ENCODE measurements at places on chromosomes 6 and 20. TPM values are rescaled to one million over a fixed set of nuclear protein-coding genes. Genes with fewer than 3 reads are reported as not detected.

Gene SSTR4
- total RNA-seq = 0.32 TPM

Gene CDH4
- 5.8 TPM for total RNA-seq

Gene TUBB1
- 0.02 TPM for total RNA-seq

Gene SAPCD1
- 3.0 TPM for total RNA-seq

Gene GJA10
- total RNA-seq = not detected

Gene RIPK1
- total RNA-seq = 11.4 TPM

Gene SLC2A10
- not detected for total RNA-seq

Gene HLA-DQA2
- not detected for total RNA-seq

Gene TBXT
- total RNA-seq = not detected

Gene DLK2
- total RNA-seq = 8.1 TPM

Gene KCNS1
- total RNA-seq = not detected

Gene FOXQ1
- total RNA-seq = 4.8 TPM

Gene BCAS4
- 28.8 TPM for total RNA-seq

Gene SLC25A27
- 0.32 TPM for total RNA-seq

Gene OVOL2
- 0.28 TPM for total RNA-seq

Gene CSE1L
- total RNA-seq = 102 TPM

Gene FRK
- 1.4 TPM for total RNA-seq

Gene STMN3
- 9.1 TPM for total RNA-seq

Gene MAP3K7
- 14.0 TPM for total RNA-seq

Gene RPP21
- 75.7 TPM for total RNA-seq

Gene IRF4
- total RNA-seq = 0.25 TPM

Gene UNC93A
- total RNA-seq = not detected

Gene PSORS1C2
- total RNA-seq = not detected

Gene OOEP
- not detected for total RNA-seq

Gene CALHM5
- total RNA-seq = 0.03 TPM

Gene C20orf144
- total RNA-seq = 0.08 TPM

Gene FITM2
- 9.9 TPM for total RNA-seq

Gene PRSS35
- 0.05 TPM for total RNA-seq

Gene ID1
- total RNA-seq = 370 TPM

Gene LTA
- not detected for total RNA-seq

Gene SMIM28
- not detected for total RNA-seq

Gene EIF6
- 427 TPM for total RNA-seq

Gene ZBTB12
- total RNA-seq = 3.9 TPM

Gene FAM83C
- total RNA-seq = 0.14 TPM

Gene ZBTB46
- 0.75 TPM for total RNA-seq

Gene MRPS18A
- 48.0 TPM for total RNA-seq

Gene DLL1
- 0.33 TPM for total RNA-seq

Gene PPP1R14C
- 2.8 TPM for total RNA-seq

Gene CPXM1
- total RNA-seq = not detected

Gene ADAM33
- total RNA-seq = not detected

Gene RWDD2A
- total RNA-seq = 1.4 TPM

Gene NKX2-4
- not detected for total RNA-seq

Gene MUC22
- total RNA-seq = 0.03 TPM
